Iris pigment epithelial cell (primary cell): ENCODE measurements at places on chromosomes 3 and 15.

- peak; percentile 6 for DNase-seq
These were observed at the start of gene FAM174B for GRCh38 chr15:92655178-92655995. FAM174B (minus strand) TSS chr15:92655775.

- DNase-seq: no peak
These were observed 85.8 kb downstream of the LINGO1 start for GRCh38 chr15:77546870-77547269.

DNA sequence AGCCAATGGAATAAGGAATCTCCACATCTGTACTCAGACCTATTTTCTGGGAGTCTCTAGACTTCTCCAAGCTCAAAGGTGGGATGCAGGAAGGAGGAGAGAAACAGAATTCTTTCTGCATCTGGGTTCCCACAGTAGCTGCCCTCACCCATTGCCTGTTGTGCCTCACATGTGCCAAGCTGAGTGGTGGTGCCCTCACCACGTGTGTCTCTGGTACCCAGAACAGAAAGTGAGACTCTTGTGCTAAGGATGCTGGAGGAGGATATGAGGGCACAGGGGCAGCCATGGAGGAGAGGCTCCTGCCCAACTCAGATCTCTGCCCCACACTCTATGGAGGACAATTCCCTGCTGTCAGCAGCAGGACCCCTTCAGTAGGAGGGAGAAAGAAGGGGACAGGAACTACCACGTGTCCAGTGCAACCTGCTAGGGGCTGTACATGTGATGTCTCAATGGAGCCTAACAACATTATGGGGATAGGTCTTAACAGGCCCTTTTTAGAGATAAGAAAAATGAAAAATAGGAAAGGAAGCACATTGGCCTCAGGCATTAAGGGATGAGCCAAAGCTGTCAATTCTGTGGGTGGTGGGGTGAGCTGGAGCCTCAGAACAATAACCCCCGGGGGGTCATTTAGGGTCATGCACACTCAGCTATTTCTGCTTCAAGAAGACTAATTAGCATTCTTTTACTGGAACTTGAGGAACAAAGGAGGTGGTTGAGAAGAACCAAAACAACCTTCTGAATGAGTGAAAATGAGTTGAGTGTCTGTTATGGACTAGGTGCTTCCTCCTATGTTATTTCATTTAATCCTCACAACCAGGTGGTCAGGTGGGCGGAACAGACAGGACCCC is 16.3 kb upstream of the NOX5 start:
- DNase-seq: no peak

DNA sequence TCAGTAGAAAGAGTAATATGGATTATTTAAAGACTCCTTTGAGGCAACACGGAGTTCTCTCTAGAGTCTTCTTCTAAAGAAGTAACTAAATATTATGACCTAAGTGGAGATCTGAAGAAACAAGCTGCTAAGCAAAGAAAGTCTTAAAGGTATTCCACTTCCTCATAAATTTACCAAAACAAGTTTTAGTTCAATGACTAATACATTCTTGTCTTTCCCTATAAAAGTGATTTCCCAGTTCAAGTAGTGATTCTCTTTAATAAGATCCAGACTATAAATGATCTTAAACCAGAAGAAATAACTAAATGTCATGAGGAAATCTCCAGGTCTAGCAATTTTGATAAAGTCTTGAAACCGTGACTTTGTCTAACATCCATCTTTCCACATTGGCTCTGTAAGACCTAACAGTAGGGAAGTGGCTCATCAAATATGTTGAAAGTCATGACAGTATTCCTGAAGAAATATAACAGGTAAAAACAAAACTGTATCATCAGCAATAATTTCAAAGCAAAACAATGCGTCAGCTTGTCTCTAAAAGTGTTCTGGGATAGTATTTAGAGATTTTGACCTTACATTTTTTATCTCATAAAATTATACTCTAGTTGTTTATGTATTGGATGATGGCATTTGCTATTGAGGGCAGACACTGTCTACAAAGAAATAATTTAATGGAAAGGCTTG is 51.8 kb upstream of the NEDD4 start:
- DNase-seq: no peak

DNA sequence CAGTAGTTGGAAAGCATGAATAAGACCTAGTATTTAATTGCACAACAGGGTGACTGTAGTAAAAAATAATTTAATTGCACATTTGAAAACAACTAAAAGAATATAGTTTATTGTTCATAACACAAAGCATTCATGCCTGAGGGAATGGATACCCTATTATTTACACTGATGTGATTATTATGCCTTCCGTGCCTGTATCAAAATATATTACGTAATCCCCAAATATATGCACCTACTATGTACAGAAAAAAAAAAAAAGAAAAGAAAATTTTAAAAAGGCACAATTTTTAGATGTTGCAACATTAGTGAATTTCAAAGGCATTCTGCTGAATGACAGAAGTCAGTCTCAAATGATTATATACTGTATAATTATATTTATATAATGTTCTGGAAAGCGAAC is 647.2 kb upstream of the BCHE start:
- no peak for DNase-seq
